ENCODE measurements at places on chromosomes 5 and 9.
A peak's percentile ranks its signal among the peaks of the same experiment; 100 is the strongest.

- no peak for DNase-seq
Measured at GRCh38 chr5:2166979-2167377, 284.3 kb upstream of the IRX4 start.

- DNase-seq = peak; percentile 78
Measured at GRCh38 chr5:98768160-98768959, 5.1 kb upstream of the RGMB start.

- DNase-seq = no peak
Measured at GRCh38 chr9:110846215-110846614, 177.6 kb downstream of the MUSK start.

DNA sequence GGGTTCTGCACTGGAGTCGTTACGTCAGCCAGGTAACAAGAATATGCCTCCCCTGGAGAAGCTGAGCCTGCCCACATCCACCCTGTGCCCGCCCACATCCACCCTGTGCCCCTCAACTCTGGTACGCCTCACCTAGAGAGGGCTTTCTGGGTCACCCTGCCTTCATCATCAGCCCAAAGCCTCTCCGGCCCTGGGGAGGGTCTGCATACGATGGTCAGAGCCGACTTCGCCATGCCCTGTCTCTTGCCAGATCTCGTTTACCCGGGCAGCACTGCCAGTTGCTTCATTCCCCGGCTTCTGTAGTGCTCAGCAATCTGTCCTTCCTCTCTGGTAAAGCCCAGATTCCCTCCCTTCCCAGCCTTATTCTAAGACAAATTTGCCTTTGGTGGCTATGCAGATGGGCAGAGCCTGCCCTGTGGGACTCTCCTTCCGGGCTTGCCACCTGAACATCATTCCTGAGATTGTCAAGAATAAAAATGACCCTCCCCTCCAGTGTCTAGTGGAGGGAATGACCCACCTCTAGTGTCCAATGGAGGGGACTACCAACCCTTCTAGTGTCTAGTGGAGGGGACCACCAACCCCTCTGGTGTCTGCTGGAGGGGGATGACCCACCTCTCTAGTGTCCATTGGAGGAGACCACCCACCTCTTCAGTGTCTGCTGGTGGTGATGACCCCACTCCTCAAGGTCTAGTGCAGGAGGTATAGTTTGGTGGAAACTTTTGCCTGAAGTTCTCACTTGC is 3.4 kb downstream of the PLEKHG4B start:
- no peak for DNase-seq

DNA sequence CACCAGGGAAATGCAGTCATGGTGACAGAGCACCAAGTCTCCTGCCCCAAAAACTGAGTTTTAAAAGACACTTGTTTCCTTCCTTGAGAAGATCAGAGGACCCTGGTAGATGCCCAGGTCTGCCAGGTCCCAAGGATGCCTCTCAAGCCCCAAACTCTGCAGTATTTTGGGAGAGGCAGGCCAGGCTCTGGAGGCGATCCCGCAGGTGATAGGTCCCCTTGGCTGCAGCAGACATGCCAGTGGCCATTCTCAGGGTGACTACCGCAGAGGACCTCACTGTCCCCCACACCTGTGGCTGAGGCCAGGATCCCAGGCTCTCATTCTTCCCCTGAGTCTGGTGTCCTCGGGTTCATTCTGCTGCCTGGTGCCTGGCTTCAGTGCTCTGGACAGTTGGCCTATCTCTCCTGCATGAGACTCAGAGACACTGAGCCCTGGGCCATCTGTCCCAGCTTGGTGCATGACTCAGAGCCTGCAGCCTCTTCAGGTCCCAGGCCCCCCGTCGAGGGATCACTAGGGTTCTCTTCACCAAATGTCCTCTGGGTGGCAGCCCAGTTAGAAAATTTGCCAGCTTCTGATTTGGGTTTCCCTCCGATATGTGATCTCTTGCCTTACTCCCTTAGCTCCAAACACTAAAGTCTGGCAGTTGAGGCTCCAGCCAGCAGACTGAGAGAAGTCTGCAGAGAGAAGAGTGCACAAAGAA is 59.7 kb upstream of the GARNL3 start:
- DNase-seq = peak; percentile 86

GRCh38 chr5:119076080-119076479 is 5.2 kb downstream of the DMXL1 start:
- DNase-seq = no peak

DNA sequence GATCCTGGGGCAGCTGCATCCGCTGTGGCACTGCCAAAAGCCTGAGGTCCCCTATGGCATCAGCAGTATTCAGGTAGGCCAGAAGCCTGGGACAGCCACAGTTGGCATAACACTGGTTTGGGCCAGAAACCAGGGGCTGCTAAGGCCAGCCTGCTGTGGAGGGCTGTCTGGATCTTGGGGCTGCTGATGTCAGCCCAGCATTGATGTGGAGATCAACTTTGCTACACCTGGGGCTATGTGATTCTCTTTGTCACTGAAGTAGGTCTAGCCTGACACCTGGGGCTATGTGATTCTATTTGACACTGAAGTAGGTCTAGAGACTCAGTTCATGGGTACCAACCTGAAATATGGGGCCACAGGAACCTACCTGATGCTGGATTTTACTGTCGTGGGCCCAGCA is 411.5 kb downstream of the RASEF start:
- DNase-seq = no peak

- no peak for DNase-seq
Measured at GRCh38 chr5:93884254-93884653, 142.9 kb upstream of the POU5F2 start.

GRCh38 chr5:82396871-82397514 is 118.8 kb upstream of the RPS23 start:
- peak; percentile 100 for DNase-seq

- DNase-seq = no peak
Measured at GRCh38 chr9:127825319-127826051, 22.8 kb downstream of the FPGS start.

DNA sequence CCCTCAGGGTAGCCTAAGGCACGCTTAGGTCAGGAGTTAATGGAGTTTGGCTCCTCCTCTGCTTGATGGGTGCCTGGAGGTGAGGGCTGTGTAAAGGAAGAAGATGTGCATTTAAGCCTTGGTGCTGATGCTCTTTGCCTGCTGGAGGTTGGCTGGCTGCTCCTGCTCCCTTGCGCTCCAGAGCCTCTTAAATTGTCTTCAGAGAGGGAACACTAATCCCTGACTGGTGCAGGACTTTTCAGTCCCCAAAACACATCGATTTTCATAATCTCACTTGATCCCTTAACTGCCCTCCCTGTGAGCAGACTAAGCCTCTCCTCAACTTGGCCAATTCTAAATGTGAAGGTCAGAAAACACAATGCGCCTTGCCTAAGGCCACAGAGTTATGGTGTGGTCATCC is 16.2 kb upstream of the TCOF1 start:
- DNase-seq = no peak

DNA sequence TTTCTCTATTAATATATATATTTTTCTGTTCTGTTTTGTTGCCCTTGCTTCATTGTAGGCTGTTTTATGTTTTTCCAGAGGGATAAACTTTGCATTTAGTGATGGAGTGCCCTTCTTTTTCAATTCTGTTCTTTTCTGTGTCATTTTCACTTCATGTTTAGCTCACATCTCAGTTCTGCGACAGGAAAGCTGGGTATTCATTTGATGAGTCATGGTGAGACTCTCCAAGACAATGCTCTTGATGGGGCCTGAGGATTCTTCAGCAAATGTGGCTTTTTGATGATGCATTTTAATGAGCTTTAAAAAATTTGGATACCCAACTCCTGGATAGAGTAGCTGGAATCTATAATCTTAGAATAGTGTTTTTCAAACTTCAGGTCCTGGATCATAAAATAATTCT is 56.5 kb upstream of the SPATA31D4 start:
- DNase-seq = peak; percentile 89

GRCh38 chr5:169127431-169127830 is 173.5 kb downstream of the SLIT3 start:
- no peak for DNase-seq

DNA sequence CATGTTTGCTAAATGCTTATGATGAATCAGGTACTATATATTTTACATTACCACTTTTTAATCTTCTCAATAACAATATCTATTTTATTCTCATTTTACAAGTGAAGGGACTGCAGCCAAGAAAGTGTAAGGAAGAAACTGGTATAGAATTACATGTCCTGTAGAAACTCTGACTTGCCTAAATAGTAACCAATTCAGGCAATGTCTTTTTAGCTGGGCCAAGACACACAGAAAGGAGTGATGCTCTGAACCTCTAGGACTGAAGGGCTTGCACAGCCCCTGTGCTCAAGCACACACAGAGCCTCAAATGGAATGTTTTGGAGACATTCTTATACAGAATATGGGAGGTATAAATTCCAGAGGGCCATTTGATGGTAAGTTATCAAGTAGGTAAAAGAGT is 286.4 kb upstream of the TNC start:
- no peak for DNase-seq

- DNase-seq = peak; percentile 2
Measured at GRCh38 chr9:93820667-93821306, 134.4 kb downstream of the BARX1 start.

- no peak for DNase-seq
Measured at GRCh38 chr5:174997688-174998087, 273.3 kb downstream of the MSX2 start.

GRCh38 chr5:8216921-8217320 is 348.0 kb downstream of the MTRR start:
- DNase-seq = no peak

DNA sequence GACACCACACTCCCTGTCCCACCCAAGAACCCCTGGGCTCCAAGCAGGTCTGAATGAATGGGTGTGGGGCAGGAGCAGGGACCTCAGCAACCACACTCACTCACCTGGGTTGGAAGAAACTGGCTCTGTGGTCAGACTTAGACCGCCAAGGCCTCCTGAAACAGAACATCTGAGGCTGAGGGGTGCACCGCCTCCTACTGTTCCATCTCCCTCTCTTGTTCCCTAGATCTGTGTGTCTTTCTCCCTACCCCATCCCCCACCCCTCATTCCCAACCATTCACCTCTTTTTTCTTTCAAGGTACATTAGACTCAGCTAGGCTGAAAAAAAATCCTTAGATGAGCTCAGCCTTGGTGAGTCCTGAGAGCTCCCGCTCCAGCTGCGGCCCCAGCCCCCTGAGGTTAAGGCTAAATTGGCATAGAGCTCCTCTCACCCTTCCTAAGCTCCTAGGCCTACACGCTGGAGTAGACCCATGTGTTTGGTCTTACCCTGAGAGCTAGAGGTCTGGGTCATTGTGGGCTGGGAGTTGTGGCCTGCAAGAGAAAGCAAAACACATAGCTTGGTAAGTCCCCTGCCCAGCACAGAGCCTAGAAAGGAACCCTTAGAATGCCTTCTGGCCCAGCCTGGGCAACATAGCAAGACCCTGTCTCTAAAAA is 4.8 kb downstream of the ECSCR start:
- no peak for DNase-seq

DNA sequence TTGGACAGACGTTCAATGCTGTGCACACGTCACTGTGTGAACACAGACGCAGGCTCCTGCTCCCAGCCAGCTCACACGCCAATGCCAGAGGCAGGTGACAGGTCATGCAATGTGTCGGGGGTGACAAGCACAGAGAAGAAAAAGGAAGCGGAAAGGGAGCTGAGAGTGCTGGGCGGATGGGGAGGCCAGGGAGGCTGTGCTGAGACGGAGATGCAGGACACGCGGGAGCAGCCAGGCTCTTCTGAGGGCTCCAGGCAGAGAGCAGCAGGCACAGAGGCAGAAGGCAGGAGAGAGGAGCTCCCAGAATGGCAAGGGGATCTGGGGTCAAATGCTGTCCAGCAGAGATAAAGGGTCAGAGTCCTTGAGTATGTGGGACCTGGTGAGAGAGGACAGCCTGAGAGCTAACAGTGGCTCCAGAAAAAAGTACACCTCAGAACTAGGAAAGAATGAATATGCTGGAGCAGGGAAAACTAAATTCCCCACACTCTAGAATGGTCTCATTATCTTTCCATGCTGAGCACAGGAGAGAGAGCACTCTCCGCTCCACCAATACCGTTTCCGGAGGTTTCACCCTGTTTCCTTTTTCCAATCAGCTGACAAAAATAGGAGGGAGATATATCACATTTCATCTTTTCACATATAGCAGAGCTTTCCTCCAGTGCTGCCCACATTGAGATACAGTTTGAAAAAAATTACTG is 32.8 kb upstream of the NSMF start:
- no peak for DNase-seq

DNA sequence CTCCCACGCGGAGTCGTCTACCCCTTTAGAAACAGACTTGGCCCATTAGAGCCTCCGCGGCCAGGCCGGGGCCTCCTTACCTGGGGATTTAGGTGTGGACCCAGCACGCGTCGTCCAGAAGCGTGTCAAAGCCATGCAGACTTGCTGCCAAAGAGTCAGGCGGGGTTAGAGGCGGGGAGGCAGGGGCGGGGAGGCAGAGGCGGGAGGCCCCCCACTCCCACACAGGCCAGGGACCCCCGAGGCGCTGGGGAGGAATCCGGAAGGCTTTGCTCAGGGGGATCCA is 47.1 kb downstream of the HABP4 start:
- DNase-seq = no peak

DNA sequence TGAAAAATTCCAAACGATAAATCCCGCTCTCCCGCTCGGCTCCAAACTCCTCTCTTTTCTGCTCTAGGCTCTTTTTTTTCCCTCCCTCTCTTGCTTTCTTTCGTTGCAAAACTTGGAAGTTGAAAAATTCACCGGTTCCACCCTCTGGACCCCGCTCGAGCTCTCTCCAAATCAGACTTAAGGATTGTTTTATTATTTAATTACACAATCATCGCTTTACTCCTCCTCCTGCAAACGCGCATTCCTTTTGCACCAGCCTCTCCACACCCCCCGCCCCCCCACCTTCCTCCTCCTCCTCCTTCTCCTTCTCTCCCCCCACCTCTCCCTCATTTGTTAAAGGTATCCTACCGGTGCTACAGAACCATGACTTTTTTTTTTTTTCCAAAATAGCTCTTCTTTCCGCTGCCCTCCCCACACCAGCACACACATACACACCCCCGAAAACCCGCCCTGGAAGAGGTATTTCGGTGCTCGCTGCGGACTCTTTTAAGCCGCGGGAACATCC is 535 bp upstream of the NFIB start:
- DNase-seq = peak; percentile 20

- no peak for DNase-seq
Measured at GRCh38 chr5:31502506-31502905, 29.4 kb downstream of the DROSHA start.

DNA sequence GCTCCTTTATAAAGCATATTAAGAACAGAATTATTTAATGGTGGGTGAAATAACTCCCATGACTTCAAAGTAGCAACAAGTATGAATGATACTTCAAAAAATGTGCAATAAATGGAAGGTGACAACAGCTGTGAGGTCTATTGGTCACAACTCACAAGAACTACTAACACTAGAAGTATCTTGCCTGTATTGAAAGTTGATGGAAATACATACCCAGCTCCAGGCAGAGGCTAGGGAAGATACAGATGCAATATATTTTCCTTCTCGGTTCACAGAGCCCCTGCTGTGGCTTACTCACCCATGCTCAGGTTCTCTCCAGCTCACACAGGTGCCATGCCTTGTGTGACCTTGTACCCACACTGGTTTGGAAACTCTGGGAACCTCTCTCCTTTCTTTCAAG is 133.8 kb downstream of the LIFR start:
- DNase-seq = no peak

GRCh38 chr9:130323051-130323745 is 57.6 kb downstream of the HMCN2 start:
- DNase-seq = no peak

- peak; percentile 90 for DNase-seq
Measured at GRCh38 chr5:151660616-151661495, 25.9 kb downstream of the SPARC start.
